ENCODE measurements at places on chromosomes 12 and 14. TPM values are rescaled to one million over a fixed set of nuclear protein-coding genes. Genes with fewer than 3 reads are reported as not detected.

The MYF6 gene
- total RNA-seq: not detected

The PPP4R4 gene
- not detected for total RNA-seq

The BIN2 gene
- not detected for total RNA-seq

The HOXC13 gene
- not detected for total RNA-seq

The BICDL1 gene
- not detected for total RNA-seq

The TSPAN11 gene
- under 0.01 TPM for total RNA-seq

The PRIMA1 gene
- total RNA-seq: not detected

The CYP27B1 gene
- total RNA-seq: 1.4 TPM

The EPYC gene
- total RNA-seq: not detected

The RIMBP2 gene
- total RNA-seq: not detected

The RNFT2 gene
- total RNA-seq: 6.6 TPM

The KCNMB4 gene
- total RNA-seq: under 0.01 TPM

The GARIN6 gene
- not detected for total RNA-seq

The MGAT4C gene
- not detected for total RNA-seq

The CPNE6 gene
- total RNA-seq: not detected

The POLE2 gene
- total RNA-seq: 19.9 TPM

The BEGAIN gene
- total RNA-seq: 1.1 TPM

The ANKRD33 gene
- not detected for total RNA-seq

The AICDA gene
- total RNA-seq: not detected

The GLI1 gene
- 1.4 TPM for total RNA-seq

The CFAP54 gene
- 2.6 TPM for total RNA-seq

The SMIM41 gene
- total RNA-seq: not detected

The NEDD1 gene
- total RNA-seq: 30.7 TPM

The MTERF2 gene
- 29.1 TPM for total RNA-seq
